BJ (cell line): ENCODE measurements at places on chromosomes 3 and 15. TPM values are rescaled to one million over a fixed set of nuclear protein-coding genes. Genes with fewer than 3 reads are reported as not detected.
A peak's percentile ranks its signal among the peaks of the same experiment; 100 is the strongest.

The ZNF80 gene
- not detected in 2 replicates for polyA plus RNA-seq

The TUSC7 gene
- not detected in 2 replicates for polyA plus RNA-seq

The RSL24D1 gene
- 32.0 and 88.4 TPM in 2 replicates for polyA plus RNA-seq

The LRIG1 gene
- 8.1 and 13.0 TPM in 2 replicates for polyA plus RNA-seq

DNA sequence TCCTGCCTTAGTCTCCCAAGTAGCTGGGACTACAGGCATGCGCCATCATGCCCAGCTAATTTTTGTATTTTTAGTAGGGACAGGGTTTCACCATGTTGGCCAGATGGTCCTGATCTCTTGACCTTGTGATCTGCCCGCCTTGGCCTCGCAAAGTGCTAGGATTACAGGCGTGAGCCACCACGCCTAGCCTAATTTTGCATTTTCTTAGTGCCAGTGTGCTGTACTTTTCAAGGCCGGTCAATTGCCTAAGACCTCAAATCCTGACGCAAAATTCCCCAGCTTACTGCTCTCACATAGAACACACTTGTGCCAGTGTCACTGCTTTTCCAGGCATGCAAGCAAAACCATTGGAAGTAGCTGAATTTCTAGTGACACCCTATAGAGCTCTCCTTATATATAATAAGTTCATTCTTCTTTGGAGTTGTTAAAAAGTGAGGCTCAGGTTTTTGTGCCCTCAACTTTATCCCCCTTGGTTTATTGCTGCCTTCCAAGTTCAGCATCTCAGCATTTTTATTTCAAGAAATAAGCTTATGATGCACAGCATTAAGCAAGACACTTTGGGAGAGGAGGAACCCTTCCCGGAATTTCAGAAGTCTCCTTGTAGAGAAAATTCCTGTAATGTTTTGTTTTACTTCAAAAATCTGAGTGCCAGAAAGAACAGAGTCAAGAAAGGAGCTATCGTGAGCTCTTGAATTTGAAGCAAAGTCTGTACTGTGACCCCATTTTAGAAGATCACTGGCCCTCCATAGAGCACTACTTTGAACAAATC is 93.2 kb downstream of the FILIP1L start:
- no peak for DNase-seq

The CPEB1 gene
- polyA plus RNA-seq = 2.4 and 4.1 TPM in 2 replicates

- peak; percentile 87 for DNase-seq
Measured at GRCh38 chr3:8501371-8502131, at the start of gene LMCD1. TSS of gene LMCD1 (plus strand) at chr3:8501823. CDS start at chr3:8501939, 116 bp downstream.
